ENCODE measurements at places on chromosomes 12 and 14.

DNA sequence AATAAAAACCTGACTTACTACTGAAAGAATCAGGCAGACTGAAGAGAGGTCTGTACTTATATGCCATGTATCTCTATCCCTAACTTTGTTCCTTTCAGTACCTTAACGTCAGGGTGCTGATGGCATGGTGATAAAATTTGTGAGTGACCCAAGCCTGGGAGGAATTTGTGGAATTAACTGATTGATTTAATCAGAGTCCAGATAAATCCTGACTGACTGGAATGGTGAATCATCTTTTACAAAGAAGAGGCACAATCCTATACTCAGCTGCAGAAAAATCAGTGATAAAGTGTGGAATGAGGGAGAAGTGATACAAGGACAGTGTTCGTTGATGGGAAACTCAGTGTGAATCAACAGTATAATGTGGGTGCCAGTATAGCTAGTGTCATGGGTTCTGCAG is 3.7 kb downstream of the TDG start:
- no peak for DNase-seq

- no peak for DNase-seq
Measured at GRCh38 chr12:87383680-87384079, 645.5 kb downstream of the C12orf50 start.

DNA sequence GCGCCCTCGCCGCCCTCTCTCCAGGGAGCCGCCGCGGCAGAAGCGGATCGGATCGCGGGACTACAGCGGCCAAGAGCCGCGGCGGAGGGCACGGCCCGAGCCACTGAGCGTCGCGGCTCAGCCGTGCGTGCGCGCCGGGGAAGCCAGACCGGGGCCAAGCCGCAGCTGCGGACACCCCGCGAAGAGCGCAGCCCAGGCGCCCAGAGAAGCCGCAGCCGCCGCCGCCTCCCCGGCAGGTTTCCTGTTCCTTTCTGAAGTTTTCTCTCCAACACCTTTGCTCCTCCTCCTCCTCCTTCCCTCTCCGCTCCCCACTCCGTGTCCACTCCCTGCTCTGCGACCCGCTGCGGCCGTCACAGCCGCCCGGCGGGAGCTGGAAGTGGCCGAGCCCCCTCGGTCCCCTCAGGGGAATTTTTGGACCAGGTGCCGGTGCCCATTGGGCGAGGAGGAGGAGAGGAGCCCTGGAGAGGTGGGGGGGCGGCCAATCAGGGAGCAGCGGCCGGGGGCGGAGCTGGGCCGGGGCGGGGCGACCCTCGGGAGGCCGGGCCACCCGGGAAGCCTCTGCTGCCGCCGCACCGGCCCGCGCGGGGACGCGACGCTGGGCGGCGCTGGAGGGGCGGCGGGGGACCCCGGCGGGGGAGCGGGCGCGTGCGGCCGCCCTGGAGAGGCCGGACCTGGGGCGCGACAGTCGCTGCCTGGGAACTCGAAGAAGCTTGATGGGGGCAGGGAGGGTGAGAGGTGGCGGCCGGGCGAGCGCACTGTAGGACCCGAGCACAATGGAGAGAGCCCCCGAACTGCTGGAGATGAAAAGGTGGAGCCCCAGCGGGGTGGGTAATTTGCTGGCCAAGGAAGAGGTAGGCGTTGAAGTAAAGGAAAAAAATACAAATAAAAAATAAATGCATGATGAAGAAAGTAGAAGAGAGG is at the start of gene ITPR2:
Gene ITPR2 (minus strand): TSS at position 373 of the 921 bp plus-strand sequence. CDS start 413 bp downstream, outside the sequence.
- DNase-seq: peak; percentile 100

DNA sequence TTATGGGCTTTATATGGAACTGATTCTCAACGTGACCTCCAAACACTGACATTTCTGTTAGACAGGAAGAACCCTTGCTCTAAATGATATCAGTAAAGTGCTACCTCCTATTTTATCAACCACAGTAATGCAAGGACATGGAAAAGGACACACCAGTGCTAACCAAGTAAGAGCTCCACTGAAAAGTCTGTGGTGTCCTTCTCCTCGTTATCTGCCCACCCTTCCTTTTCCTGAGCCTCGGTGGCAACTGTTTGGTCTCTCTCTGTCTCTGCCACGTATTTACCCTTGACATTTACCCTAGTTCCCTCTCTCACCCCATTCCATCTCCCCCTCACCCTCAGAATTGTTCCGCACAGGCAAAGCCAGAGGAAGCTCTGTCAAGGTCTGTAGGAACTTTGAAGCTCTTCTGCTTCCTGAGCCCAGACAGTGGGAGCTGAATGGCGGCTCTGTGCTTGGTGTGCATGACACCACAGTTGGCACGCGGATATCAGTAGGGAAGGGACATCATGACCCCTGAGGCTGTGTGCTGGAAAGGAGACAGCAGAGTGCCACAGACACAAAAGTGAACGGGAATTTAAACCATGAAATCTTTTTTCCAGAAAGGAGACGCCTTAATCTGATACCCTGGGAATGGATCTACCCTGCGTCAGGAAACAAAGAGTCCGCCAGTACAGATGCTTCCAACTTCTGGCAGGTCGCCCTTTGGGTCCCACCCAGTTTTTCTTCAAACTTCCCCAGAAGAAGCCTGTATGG is 50.8 kb downstream of the NTN4 start:
- DNase-seq: no peak

DNA sequence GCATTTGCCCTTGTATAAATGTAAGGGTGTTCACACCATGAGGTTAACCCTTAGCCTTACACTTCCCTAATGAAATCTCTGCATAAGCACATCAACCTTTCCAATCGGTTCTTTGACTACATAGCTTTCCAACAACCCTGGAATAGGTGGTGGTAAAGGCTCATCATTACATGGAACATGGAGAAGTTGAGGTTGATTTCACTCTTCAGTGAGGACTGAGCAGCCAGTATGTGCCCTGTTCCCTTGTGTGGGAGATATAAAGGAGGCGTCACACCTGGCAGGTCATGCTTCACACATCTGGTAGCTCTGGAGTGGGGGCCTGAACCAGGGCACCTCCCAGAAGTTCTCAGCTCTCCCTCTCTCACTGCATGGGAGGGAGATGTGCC is 21.7 kb upstream of the JPH4 start:
- no peak for DNase-seq

GRCh38 chr14:20662968-20663732 is 21.2 kb upstream of the RNASE4 start:
- peak; percentile 68 for DNase-seq

GRCh38 chr14:19771895-19772430 is 1.3 kb upstream of the OR4M1 start:
- DNase-seq: no peak

DNA sequence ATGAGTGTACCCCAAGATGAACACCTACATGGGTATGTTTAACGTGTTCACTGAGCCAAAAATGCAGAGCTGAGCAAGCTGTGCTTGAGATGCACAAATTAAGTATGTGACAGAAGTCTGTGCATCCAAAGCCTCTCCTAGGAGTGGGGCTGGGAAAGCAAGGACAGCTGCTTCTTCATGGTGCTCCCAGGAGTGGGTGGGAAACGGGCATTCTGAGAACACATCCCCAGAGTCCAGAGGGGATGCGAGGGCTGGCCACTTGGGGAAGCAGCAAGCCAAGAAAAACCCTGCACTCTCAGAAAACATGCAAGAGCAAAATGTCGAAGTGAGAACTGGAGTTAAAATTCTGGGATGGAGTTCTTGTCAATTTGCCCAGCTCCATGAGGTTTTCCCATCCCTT is 414.3 kb downstream of the BCAT1 start:
- no peak for DNase-seq

DNA sequence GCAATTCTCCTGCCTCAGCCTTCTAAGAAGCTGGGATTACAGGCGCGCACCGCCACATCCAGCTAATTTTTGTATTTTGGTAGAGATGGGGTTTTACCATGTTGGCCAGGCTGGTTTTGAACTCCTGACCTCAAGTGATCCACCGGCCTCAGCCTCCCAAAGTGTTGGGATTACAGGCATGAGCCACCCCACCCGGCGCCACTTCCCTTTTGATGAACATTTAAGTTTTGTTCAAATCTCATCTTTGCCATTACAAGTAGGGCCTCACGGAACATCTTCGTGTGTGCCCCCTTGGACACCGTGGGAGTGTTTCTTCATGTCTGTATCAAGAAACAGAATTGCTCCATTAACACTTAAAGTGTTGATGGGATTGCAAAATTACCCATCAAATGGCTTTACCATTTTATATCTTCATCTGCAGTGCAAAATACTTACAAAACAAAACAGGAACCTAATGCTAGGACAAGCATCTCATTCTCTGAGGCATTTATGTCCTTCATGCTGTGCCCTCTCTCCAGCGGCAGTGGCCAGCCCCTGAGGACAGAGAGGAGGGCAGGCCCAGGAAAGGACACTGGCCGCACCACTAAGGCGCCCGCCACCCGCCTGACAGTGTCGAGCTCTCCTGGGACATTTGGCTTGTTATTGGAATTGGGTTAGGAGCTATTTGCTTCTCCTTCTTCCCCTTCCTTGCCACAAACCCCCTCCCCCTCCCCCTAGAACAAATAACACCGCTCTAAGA is 61.7 kb downstream of the RFX4 start:
- no peak for DNase-seq

DNA sequence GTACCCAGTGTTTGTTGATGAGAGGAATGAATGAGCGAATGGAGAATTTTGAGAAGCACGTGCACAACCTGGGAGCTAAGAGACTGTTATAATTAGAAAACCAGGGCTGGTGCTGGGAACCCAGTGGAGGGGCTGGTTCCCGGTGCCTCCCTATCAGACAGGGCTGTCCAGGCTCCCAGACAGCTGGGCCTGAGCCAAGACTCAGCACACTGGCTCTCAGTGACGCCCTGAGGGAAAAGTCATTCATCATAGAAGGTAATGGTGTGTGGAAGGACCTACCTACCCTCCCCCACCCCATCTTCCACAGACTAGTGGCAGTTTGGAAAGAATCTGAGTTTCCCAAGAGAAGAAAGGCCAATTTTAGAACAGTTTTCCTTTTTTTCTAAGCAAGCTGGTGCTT is 34.7 kb downstream of the KCNA5 start:
- DNase-seq: no peak

GRCh38 chr14:101956179-101956885 is 8.0 kb upstream of the DYNC1H1 start:
- DNase-seq: no peak

GRCh38 chr14:104387022-104388010 is 192.2 kb upstream of the C14orf180 start:
- no peak for DNase-seq
